Anterior cingulate cortex (tissue), 58 donors: ENCODE measurements at places on chromosomes 4 and X.

DNA sequence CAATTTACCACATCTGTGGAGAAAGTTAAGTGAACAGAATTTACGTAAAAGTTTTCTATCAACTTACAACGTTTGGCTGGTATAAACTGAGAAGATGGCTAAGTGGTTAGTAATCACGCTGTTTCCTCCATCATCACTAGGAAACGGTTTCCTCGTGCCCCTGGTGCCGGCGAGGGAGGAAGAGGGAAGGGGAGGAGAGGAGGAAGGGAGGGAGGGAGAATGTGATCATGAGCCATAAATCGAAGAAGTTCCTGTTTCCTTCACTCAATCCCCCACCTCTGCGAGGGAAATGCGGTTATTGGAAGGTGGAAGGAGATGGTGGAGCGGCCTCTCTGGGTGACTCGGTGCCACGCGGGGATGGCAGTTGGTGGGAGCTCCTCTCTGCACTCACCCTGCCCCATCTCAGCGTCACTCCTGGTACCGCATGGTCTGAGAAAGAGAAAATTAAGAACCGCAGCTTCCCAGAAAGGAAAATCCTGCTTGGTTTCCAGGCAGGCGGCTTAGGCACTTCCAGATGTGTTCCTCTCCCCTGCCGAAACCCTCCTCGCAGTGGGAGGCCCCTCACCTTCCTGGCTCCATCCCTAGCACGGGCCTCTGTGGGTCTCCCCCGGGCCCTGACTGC, 216.8 kb downstream of the AFAP1 start:
- no peak for DNase-seq

DNA sequence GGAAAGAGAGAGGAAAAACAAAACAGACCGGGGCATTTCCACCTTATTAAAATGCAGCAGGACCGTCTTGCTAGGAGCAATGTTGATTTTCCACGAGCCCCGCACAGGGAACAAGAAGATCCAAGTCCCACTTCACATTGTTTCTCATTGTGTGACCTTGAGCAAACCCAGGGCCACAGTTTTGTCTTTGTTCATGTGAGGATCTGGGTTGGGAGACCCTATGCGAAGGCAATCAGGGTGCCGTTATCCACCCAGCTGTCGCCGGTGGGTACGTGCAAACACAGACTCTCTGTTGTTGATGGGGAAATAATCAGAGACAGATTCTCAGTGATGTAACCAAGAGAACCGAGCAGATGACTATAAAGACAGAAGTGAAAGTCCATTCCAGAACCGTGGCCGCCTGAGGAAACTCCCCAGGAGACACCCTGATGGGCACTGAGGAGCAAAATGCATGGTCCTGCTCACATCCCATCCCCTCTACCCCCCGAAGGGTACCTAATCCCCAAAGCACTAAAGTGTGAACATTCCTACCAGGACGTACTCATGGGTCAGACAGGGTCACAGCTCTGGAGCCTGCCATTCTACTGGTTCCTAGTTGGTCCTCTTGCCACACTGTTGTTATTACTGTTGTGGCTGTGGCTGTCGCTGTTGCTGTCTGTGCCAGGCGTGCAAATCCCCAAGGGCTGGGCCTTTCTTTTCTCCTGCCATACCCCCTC, 102.7 kb upstream of the RBPJ start:
- peak; percentile 30 for DNase-seq

GRCh38 chrX:131187206-131187605, 101.9 kb downstream of the IGSF1 start:
- DNase-seq = no peak

GRCh38 chrX:44651358-44651757, 108.7 kb upstream of the FUNDC1 start:
- DNase-seq = peak; percentile 7

- no peak for DNase-seq
Observed at GRCh38 chr4:105025263-105026017, 121.2 kb upstream of the TET2 start.

- DNase-seq = peak; percentile 6
Observed at GRCh38 chr4:123304151-123304964, 92.2 kb upstream of the SPRY1 start.

GRCh38 chrX:42021058-42021457, 97.7 kb upstream of the CASK start:
- DNase-seq = no peak

DNA sequence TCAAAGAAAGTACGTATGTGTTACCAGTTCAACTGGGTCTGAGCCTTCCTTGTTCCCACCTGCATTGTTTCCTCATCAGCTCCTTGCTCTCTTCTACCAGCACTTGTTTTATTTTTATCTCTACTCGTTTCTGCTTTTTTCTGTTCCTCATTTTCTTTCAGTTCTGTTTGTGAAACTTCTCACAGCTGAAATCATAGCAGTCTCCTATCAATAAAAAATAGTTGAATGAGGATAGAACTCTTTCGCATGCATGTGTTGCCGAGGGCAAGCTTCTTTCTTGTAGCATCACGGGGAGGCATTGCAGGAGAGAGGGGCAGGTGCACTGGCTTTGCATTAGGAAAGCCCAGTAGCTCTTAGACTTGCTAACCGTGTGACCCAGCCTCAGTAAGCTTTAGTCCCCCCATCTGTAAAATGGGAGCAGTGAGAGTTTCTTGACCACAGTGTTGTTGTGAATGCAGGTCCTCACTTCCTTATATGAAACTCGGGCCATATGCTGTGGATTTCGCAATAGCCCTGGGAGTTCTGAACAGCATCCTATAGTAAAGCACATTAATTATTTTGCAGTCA, 24.7 kb downstream of the OFD1 start:
- DNase-seq = no peak

GRCh38 chr4:155667568-155668511, 1.2 kb downstream of the GUCY1A1 start:
- DNase-seq = peak; percentile 28

DNA sequence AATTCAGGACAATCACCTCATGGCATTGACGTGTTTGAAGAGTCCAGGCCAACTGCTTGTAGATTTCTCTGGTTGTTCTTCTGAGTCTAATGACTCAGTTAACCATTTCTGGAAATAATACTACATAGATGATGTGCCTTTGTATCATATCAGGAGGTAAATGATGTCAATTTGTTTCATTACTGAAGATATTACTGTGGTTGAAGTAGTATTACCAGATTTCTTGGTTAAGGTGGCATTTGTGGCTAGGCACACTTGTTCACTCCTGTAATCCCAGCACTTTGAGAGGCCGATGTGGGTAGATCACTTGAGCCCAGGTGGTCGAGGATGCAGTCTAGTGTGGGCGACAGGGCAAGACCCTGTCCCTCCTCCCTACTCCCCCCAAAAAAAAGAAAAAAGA, 15.7 kb downstream of the RPL9 start:
- DNase-seq = no peak

DNA sequence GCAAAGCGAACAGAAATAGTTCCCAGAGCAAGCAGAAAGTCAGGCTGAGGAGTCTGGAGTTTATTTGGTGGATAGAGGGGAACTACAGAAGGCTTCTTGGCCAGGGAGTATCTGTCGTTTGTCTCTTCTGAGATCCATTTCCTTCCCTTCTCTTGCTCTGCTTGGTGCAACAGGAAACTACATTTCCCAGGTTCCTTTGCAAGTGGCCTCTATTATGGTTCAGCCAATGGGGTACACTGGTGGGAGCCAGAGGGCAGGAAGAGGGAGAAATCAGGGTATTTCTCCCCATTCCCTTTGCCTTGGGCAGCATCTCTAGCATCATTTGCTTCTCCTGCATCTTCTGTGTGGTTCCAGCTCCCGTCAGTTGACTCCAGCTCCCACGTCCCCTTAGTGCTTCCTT, 142.1 kb downstream of the BCOR start:
- no peak for DNase-seq

GRCh38 chr4:189436207-189436606, 504.5 kb upstream of the FRG1 start:
- DNase-seq = no peak

DNA sequence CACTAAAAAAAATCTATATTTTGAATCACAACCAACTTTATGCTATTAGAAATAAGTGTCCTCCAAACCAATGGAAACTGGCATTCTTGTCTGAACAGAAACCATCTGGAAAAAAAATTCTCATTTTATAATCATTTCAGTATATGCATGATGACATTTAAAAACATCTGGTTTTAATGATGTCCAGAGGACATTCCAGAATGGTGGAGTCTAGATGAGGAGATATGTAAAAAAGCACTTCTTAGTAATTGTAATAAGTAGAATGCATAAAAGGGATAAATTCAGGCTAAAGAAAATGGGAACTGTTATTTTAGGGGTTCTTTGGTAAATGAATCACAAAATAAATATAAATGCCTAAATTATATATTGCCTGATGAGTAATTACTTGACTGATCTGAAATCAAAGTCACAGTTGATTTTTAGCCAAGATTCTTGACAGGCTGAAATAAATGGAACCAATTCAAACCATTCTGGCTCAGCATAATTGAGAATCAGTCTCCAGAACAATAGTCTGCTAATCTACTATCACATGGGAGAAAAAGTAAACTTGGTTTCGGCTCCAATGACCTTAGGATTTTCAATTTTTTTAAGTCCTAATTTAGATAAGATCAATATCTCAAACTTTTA, 636.6 kb downstream of the FAT4 start:
- DNase-seq = no peak

DNA sequence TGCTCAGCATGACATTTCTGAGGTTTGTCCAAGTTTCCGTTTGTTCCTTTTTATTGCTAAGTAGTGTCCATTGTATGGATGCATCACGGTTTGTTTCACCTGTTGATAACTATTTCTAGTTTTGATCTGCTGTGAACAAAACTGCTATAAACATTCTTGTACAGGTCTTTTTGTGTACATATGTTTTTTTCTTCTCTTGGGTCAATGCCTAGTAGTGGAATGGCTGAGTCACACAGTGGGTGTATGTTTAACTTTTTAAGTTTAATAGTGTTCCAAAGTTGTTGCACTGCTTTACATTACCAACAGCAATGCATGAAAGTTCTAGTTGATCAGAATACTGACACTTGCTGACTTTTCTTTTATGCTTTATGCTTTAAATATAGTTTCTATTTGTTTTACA, 76.7 kb downstream of the MAOB start:
- DNase-seq = no peak
